T-helper 2 cell treated with Interferon-gamma antibody and Interleukin-4, amounts not matched to agents 5 μg/mL and 100 μg/mL, for 36 hours (primary cell): ENCODE measurements at places on chromosomes 1 and 21.

DNA sequence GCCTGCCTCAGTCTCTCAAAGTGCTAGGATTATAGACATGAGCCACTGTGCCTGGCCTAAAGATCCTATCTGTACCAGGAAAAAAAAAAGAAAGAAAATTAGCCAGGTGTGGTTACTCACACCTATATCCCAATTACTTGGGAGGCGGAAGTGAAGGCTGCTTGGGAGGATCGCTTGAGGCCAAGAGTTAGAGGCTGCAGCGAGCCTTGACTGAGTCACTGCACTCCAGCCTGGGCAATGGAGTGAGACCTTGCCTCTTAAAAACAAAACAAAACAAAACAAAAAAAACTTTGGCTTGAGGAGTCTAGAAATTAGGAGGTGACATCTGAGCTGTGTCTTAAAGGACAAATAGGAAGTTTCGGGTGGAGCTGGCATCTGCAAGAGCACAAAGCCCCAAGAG, 38.7 kb upstream of the KIF26B start:
- no peak for DNase-seq

DNA sequence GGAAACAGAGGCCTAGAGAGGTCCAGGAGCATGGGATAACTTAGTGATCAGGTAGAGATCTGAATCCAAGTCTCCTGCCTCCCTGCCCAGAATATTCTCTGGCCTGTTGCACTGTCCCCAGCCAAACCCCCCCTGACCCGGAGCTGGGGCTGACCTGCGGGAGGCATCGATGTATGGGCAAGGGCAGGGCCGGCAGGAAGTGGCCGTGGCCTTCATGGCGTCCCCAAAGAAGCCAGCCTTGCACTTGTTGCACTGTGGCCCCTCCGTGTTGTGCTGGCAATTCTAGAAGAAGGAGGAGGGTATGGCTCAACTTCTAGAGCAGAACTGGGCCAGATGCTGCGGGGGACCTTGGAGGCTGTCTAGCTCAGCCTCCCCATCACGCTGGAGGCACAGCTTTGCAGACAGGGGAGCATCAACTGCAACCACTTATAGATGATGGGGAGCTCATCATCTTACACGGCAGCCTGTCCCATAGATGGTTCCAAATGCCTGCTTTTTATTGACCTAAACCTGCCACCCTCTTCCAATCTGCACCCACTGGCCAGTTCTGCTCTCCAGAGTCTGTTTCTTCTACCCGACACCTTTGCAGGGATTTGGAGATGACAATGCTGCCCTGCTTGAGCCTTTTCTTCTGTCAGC, 58.2 kb downstream of the HSPG2 start:
- no peak for DNase-seq

- peak; percentile 4 for DNase-seq
These were observed 386.2 kb upstream of the ADGRL2 start for GRCh38 chr1:81414488-81415015.

- no peak for DNase-seq
These were observed 39.4 kb upstream of the FAM131C start for GRCh38 chr1:16112596-16113555.

GRCh38 chr1:61051443-61051718, 31.0 kb upstream of the NFIA start:
- DNase-seq = no peak

DNA sequence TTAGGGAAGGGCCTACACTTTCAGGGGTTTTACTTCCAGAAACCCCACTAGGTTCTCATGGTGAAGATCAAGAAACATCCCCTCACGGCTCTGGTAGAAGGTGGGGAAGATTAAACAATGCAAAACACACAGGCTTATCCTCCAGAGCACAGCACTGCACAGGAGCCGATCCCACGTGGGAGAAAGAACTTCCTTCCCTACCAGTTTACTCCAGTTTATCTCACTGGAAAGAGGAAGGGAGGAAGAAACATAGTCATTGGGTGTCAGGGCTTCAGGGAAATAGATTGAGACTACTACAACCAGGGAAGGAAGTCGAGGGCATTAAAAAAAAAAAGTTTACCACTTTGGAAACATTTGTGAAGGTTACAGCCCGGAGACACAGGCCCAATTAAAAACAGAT, 164.4 kb downstream of the NTPCR start:
- no peak for DNase-seq
